ENCODE measurements at places on chromosomes 2 and 18. TPM values are rescaled to one million over a fixed set of nuclear protein-coding genes. Genes with fewer than 3 reads are reported as not detected.

DNA sequence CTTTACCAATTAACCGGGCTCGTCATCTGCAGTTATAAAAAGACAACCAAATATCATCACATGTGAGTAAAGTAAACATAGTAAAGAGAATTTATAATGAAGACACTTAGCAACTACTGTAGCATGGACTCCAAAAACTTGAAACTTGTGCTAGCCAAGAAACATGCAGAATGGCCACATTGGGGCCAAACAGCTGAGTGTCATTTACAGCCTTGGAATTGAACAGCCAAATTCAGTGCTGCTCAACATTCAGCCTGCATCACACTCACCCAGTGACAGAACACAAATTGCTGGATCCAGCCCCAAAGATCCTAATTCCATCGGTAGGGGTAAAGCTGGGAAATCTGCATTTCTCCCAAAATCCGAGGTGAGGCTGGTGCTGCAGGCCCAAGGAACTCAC, 224.8 kb upstream of the GYPC start:
- ATAC-seq = no peak

DNA sequence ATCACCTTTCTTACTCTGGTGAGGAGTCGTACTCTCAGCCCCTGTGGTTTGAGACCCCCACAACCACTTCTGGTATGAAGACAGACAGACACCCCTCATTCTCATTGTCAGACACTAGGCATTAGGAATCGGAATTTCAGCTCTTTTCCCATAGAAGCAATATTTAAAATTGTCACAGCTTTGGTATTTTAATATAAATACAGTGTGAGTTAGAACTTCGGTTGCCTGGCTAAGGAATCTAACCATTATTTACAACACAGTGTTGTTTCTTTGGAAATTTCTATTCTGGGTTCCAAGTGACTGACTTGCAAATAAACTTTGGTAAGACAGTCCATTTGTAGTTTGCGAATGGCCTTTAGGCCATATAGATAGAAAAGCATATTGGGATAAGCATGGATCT, 318.1 kb downstream of the PARD3B start:
- ATAC-seq = no peak

DNA sequence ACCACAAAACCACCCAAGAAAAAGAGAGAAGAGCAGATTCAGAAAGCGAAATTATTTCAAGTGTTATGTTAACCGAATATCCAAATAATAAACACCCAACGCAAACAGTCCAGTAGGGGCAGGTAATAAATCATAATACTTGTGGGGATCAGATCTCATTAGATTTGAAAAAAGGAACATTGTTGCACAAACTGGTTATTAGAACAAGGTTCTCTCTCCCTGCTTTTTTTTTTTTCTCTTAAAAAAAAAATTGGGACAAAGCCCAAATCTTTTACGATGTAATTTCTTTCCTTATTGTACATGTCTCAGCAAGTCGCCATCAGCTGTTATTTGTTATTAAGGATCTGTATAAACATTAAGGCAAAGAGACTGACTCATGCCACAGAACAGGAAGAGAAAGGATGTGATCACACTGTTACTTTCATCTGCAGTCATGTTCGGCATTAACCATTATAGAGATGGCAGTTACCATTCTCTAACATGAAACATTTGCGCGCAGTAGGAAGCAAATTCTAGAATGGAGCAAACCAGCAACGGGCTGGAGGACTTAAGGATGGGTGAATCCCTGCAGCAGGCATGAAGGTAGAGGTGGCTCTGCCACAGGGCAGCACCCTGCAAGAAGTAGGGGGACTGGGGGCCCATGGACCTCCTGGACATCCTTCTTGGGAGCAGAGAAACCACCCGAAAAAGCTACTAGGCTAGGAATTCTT, 42.0 kb downstream of the EPHA4 start:
- peak; percentile 89 for ATAC-seq

- peak; percentile 28 for ATAC-seq
These were observed 18.1 kb downstream of the LPIN2 start for GRCh38 chr18:2994603-2995432.

DNA sequence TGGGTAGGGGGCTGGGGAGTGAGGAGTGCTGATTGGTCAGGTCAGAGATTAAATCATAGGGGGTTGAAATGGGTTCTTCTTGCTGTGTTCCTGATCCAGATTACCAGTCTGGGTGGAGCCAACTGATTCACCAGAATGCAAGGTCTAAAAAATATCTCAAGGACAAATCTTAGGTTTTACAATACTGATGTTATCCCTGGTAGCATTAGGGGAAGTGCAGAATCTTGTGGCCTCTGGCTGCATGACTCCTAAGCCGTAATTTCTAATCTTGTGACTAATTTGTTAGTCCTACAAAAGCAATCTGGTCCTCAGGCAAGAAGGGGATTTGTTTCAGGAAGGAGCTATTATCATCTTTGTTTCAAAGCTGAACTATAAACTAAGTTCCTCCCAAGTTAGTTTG, 289.2 kb upstream of the KYNU start:
- ATAC-seq = no peak

- no peak for ATAC-seq
These were observed 697.4 kb upstream of the NXPH2 start for GRCh38 chr2:139477618-139478017.

DNA sequence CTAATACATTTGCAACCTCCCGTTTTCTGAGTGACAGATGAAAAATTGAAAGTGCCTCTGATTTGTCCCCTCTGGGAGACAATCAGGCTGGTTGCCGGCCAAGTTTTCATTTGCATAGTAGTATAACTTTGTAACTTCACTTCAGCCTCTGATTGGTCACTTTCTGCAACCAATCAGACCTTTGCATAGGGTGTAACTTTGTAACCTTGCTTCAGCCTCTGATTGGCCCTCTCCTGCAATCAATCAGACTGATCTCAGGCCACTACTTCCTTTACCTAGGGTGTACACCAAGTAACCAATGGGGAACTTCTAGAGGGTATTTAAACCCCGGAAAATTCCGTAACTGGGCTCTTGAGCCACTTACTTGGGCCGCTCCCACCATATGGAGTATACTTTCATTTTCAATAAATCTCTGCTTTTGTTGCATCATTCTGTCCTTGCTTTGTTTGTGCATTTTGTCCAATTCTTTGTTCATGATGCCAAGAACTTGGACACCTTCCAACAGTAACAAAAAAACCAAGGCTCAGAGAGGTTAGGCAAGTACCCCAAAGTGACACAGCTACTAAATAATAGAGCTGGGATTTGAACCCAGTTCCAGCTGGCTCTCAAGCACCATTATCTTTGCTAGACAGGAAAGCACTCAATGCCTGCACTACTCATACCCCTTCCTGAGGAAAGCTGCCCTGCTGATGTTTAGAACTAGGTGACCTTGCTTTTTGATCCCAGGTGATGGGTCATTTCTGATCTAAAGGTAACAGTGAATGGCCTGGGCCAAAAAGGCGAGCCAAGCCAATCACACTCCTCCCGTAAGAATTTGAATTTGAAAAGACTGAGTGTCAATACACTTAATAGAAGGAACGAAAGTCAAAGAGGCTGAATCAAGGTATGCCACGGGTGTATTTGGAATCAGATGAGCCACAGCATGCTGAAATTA, 10.9 kb upstream of the MYOM1 start:
- ATAC-seq = no peak

DNA sequence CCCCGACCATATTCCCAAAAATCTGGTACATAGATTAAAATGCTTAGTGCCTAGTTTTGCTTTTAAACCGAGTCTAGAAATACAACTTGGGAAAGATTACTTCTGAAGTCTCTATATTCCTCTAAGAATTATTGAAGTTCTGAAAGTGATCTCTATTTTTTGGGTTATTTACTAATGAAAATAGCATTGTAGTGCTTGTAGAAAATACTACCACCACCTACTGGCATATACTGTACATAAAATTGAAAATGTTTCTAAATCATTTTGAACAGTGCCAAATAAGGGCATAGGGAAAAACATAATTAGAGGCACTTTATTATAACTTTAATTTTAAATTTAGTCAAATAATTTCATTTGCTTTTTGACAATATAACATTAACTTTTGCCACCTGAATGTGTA, 1399.6 kb upstream of the ZEB2 start:
- no peak for ATAC-seq

DNA sequence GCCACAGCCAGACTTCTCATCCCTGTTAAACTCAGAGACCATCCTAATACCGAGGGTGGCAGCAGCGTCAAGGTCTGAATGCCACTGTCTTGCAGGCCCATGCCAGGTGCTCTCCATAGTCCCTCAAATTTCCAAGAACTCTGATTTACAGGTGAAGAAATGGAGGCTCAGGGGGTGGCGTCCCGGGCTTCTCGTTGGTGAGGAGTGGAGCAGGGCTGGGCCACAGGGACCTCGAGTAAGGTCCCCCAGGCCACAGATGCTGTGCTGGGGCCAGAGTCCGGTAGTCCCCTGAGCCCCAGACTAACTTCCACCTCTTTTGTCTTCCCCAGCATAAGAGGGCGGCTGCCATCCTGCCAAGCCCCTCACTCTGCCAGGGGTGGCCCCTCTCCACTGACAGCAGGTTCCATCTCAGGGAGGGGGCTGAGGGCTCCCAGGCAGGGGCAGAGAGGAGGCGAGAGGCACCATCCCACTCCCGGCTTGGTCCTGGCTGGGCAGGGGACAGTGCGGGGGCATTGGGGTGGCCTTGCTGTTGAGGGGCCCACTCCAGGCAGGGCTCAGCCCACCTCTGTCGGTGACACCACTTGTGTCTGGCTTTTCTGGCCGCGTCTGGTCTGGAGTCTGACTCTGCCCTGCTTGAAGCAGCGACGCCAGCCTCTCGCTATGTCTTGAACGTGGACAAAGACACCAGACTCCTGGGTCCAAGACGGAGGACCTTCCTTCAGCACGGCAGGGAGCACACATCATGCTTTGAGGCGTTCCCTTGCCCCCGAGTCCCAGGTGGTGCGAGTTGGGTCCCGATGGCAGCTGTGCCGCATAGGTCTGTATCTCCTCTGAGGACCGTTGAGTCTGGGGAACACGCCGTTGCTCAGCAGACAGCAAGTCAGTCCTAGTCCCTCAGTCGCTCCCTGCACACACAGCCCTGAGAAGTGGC, 15.9 kb upstream of the KLHL30 start:
- ATAC-seq = no peak

DNA sequence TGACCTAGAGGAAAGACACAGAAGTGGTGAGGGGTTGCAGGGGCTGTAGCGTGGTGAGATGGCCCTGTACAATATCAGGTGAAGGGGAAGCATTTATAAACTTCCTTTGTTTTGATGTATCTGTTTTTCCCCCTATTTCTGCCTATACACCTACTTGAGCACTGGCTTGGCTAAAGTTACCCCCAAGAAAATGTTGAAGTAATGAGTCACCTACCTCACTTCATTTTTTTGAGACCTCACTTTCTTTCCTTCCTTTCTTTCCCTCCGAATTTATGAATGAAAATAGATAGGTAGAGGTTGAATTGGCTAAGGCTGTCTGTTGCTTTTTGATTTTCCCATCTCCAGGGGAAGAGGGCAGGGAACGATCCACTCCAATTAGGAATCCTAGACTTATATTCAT, 231.1 kb upstream of the EPAS1 start:
- no peak for ATAC-seq

DNA sequence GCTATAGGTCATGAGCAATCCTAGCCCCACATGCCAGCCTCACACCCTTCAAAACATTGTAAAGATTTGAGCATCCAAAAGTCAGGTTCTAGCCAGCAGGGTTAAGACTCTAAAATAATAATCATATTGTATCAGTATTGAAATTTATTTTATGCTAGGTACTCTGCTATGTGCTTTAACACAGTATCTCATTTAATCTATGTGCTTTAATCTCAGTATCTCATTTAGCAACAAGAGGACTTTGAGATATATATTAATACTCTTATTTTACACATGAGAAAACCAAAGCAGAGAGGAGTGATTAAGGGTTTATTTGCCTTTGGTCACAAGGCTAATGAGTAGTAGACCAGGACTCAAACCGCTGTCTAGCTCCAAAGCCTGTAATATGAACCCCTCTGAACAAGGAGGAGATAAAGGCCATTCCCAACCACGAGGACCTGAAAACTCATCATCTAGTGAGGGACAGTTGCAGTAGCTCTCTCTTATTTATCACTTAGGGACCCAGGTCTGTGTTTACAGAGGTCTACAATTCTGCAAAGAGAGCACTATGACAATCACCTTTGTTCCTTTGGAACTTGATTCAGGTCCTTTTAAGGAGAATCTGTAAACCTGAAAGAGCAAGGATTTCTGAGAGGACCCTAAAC, 116.5 kb upstream of the SERTAD2 start:
- ATAC-seq = no peak

- ATAC-seq = no peak
These were observed 105.4 kb upstream of the FAM117B start for GRCh38 chr2:202529389-202529788.

DNA sequence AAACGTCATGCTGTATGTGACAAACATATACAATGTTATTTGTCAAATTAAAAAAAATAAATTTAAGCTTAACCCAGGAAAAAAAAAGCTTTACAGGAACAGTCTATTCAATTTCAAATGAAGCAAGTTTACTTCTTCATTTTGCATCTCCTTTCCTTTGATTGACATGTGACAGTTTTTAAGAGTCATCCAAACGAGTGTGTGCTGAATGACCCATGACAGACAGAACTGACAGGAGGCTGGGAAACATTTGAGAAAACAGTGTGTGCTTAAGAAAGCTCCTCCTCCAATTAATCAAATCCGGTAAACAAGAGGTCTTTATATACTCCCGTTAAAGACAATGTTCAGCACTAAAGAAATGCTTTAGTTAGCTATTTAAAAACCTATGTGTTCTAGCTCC, 177.7 kb downstream of the SRBD1 start:
- ATAC-seq = no peak

DNA sequence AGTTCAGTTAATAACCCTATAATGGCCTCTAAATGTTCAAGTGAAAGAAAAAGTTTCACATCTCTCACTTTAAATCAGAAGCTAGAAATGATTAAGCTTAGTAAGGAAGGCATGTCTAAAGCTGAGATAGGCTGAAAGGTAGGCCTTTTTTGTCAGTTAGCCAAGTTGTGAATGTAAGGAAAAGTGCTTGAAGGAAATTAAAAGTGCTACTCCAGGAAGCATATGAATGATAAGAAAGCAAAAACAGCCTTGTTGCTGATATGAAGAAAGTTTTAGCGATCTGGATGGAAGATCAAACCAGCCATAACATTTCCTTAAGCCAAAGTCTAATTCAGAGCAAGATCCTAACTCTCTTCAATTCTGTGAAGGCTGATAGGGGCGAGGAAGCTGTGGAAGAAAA, 10.1 kb downstream of the PLCL1 start:
- no peak for ATAC-seq

DNA sequence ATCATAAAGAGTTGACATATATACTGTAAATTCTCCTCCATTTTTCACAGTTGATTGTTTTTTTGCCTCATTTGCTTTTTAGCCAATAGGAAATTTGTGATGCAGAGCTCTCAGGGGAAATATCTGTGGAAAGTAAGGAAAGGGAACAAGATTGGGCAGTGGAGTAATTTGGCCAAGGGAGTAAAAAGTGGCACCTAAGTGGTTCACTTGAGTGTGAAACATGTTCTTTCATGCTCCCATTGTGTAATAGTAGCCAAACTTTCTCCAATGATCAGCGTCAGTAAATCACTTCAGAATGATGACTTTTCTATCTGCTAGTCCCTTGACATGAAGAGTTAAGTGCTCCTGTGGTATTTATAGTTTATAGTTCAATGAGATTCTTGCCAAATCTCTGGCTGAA, 141.9 kb upstream of the KCNJ3 start:
- ATAC-seq = no peak

OSBPL6 gene
- 0.77 TPM for total RNA-seq

NGEF gene
- 1.0 TPM for total RNA-seq

EGR4 gene
- total RNA-seq = 0.11 TPM

LIPG gene
- not detected for total RNA-seq

RGPD4 gene
- not detected for total RNA-seq

HOXD8 gene
- not detected for total RNA-seq

STAT4 gene
- 51.7 TPM for total RNA-seq

DTNA gene
- 0.15 TPM for total RNA-seq

GPR75 gene
- 3.2 TPM for total RNA-seq

DUSP2 gene
- 82.0 TPM for total RNA-seq
